ENCODE measurements at places on chromosomes 11 and 22.
A peak's percentile ranks its signal among the peaks of the same experiment; 100 is the strongest.

DNA sequence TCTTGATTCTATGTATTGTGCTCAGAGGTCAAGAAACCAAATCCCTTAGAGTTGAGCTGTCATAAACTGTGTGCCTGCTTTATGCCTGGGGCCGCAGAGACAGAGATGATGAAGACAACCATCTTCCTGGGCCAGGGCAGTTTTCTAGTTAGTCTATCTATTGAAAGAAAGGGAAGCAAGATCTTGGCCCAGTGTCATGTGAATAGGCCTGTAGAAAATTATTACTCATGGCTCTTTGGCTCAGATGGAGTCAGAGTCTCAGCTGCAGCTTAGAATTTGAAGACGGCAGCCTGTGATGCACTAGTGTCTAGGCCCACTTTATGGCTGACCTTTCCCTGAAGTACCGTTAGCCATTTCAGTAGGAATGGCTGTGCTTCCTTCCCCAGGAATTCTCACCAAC is 112.0 kb downstream of the DBX1 start:
- no peak for DNase-seq

DNA sequence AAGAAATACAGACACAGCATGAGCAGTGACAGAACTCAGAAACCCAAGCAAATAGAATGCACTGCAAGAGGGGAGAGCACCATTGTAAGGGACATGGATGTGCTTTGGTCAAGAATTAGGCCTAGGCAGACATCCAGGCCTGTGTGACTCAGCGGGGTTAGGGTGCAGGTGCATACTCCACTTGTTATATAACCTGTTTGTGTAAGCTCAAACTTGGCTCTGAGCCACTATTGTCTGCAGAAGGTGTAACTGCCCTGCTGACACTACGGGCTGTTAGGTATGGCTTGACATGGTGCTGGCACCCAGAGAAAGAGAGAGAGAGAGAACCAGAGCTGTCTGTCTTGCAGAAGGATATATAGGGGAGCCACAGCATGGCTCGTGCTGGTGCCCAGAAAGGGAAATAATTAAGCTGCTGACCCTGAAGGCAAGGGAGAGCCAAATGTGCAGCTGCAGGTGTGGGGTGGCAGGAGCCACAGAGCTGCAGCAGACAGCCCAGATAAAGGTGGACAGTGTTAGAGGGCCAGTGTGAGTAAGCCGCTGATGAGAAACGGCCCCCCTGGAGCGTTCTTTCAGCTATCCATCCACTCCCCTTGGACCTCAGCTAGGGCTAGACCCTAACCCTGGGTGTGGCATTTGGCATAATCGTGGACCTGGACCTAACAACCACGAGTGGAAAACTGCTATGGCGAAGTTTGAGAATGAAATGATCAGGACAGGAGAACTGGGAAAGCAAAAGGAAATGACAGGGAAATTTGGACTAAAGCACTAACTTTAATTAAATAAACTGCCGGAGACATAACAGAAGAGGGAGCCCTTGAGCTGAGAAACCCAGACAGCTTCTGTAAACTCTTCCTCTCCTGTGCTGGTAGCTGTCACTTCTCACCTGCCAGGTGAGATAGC is 253.0 kb upstream of the CCDC179 start:
- DNase-seq = no peak

GRCh38 chr22:31448382-31448781 is 41.3 kb downstream of the EIF4ENIF1 start:
- DNase-seq = no peak

- no peak for DNase-seq
These were observed 117.7 kb downstream of the ABTB2 start for GRCh38 chr11:34240150-34240494.

DNA sequence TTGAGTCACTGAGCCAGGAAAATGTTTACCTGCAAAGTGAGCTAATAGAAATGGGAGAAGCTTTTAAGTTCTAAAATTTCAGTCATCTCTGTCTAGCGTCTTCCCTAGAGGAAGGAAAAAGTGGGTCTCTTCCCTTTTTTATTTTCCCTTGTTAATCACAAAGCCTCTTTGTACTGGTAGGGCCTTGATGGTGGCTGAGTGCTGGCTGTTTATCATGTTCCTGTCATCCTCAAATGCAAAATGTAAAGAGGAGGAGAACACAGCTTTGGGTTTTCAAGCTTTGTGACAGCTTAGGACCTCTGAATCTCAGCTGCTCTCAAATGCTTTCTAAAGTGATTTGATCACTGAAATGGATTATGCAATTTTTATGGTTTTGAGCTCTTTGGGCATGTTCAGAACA is 222.0 kb downstream of the TMEM135 start:
- no peak for DNase-seq

DNA sequence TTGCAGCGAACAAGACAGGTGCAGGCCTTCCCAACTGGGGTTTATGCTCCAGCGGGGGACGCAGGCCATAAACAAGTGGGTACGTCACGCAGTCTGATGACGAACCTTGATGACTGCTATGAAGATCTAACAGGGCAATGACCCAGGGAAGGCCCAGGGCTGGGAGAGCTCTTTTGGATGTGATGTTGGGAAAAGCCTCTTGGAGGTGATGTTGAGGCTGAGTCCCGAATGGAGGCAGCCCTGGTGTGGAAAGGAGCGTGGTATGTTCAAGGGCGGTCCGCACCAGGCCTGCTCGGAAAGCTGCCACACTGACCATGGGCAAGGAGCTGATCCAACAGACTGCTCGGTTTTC is 5.8 kb downstream of the FADS2 start:
- DNase-seq = no peak

DNA sequence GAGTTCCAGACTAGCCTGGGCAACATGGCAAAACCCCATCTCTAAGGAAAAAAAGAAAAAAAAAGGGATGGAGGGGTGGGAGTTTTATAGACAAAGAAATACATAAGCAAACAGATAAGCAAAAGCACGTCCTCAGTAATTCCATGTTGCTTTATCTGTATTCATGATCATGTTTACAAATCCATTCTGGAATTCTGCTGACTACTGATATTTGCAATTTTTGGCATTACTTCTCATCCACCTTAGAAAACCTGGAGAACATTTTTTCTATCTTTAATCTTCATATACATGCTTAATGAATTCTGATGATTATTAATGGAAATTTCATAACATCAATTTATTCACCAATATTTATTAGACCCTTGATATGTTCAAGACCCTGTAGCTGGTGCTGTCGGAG is 1.7 kb upstream of the FDX1 start:
- DNase-seq = no peak

DNA sequence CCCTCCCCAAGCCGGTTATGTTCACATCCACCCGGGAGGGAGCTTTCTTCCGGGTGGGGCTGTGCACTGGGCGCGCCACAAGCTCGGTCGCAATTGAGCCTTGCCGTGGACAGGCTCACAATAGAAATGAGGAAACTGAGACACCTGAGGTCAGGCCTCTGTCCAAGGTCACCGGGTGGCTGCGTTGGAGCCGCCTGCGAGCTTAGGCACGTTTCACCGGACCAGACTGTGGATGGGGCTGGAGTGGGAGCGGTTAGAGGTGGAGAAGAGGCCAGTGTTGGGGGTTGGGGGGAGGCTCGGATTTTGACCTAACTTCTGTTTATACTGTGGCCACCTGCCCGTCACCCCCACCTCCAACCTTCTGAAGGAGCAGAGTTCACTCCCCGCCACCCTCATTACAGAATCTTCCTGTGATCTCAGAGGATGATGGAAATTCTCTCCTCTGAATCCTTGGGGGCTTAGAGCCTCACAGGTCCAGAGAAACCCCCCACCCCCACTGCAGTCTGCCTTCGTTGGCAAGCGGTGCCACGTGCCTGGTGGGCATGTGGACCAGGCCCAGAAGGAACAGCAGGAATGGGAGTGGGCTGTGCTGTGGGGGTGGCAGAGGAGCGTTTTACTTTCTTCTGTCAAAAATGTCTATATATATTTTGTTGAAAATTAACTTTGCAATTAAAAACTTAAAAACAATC is 631 bp upstream of the NPTXR start:
- no peak for DNase-seq

DNA sequence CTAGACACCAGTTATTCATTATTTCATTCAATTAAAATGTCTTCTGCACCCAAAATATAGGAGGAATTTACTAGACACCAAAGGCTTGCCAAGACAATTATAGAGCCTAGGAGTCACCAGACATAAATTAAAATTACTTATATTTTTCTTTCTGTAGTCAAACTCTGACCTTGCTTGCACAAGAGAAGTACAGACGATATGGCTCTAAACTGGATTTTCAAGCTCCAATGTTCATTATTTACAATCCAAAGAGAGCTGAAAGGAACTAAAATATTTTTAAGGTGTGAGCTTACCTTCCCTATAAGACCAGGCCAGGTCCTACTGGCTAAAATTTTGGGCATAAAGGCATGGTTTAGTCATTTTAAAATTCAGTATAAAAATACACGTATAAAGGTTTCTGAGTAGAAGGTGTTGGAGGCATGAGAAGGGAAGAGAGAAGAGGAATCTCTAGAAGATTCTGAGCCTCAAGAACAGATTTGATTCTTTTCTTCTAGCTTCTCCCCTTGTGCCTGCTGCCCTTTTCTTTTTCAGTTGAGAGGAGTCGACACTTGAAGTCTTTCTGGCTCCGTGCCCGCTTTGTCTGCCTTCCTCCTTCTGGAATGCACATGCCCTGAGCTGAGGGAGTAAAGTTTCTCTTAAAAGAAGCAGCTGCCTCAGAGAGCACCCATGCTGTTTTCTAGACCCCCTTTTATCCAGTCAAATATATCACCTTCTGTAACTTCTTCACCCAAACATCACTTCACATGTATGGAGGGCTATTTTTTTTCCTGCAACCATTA is 13.5 kb downstream of the C11orf97 start:
- no peak for DNase-seq

DNA sequence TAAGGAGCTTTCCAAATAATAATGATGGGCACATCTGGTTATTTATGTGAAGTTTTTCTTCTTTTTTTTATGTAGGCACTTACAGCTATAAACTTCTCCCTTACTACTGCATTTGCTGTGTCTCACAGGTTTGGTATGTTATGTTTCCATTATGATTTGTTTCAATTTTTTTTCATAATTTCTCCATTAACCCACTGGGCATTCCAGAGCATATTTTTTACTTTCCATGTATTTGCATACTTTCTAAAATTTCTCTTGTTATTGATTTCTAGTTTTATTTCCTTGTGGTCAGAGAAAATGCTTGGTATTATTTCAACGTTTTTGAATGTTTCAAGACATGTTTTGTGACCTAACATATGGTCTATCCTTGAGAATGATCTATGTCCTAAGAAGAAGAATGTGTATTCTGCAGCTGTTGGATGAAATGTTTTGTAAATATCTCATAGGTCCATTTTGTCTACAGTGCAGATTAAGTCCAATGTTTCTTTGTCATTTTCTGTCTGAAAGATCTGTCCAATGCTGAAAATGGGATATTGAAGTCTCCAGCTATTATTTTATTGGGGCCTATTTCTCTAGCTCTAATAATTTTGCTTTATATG is 362.1 kb downstream of the DDX10 start:
- no peak for DNase-seq

GRCh38 chr11:17541330-17541885 is 2.8 kb downstream of the USH1C start:
- no peak for DNase-seq

DNA sequence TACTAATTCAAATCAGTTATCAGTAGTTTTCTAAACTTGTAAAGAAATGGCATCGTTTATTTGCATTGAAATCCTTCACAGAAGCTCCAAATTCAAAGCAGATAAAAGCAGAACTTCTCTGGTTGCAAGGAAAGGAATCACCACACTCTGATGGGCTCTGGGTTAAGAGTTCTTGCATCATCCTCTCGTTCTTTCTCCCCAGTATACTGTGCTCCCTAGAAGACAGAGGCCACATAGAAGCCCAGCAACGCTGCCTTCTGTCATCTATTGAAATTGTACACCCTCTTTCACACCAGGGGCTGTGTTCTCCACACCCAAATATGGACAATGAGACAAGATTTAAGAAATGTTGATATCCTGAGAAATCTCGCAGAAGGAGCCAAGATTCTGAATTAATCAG is 29.3 kb downstream of the FAT3 start:
- DNase-seq = no peak

DNA sequence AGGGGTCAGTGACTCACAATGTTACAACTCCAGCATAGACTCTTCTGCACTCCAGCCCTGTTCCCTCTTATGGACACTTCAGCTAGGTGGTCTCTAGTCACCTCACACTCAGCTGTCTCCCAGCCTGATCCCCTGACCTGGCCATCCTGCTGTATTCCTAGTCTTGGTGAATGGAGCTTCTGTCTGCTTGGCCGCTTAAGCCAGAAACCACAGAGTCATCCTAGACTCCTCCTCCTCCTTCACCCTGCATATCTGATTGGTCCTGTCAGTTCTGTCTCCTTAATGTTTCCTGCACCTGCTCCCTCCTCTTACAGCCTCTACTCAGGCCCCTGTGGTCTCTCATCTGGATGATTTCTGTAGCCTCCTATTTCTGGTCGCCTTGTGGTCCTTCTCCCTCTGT is 144.9 kb downstream of the HIPK3 start:
- no peak for DNase-seq

DNA sequence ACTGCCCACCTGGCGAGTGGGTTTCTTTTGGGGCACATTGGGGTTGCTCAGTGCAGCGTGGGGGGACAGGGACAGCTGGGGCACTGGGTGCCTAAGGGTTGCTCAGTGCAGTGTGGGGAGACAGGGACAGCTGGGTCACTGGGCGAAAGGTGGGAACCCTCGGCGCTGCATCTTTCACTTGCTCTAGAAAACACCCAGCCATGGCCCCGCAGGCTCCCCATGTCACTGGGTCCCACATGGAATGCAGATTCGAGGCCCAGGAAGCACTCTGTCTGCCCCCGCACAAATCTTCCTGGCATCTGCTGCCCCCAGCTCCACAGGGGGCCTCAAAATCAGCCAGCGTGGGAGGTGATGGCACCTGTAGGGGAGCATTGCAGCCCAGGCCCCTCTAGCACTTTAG is 229.3 kb downstream of the BRD1 start:
- no peak for DNase-seq

DNA sequence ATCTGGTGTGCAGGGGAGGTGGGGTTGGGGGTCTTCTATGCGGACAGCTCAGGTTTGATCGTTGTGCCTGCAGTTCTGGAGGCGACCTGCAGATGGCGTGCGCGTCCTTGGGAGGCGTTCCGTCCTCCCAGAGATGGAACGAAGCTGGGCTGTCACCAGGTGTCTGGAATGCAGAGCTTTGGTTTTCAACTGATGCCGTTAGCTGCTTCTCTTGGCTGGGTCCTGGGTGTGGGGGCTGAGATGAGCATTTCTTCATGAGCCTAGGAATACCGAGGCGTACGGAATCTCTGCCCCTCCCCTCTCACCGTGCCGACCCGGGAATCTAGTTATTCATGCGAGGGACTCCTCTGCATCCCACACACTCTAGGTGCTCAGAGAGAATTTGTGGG is 98.6 kb downstream of the CEP164 start:
- peak; percentile 68 for DNase-seq

- peak; percentile 7 for DNase-seq
These were observed 96.5 kb downstream of the CWC15 start for GRCh38 chr11:94876645-94877442.

GRCh38 chr11:12800871-12801270 is 126.7 kb downstream of the TEAD1 start:
- DNase-seq = no peak

- no peak for DNase-seq
These were observed 1.3 kb upstream of the SC5D start for GRCh38 chr11:121291319-121291718.

- no peak for DNase-seq
These were observed 29.8 kb upstream of the CCDC188 start for GRCh38 chr22:20180640-20181039.

- DNase-seq = no peak
These were observed 14.8 kb downstream of the TRIM29 start for GRCh38 chr11:120122924-120123683.
